ENCODE measurements at places on chromosomes 5 and 9.

DNA sequence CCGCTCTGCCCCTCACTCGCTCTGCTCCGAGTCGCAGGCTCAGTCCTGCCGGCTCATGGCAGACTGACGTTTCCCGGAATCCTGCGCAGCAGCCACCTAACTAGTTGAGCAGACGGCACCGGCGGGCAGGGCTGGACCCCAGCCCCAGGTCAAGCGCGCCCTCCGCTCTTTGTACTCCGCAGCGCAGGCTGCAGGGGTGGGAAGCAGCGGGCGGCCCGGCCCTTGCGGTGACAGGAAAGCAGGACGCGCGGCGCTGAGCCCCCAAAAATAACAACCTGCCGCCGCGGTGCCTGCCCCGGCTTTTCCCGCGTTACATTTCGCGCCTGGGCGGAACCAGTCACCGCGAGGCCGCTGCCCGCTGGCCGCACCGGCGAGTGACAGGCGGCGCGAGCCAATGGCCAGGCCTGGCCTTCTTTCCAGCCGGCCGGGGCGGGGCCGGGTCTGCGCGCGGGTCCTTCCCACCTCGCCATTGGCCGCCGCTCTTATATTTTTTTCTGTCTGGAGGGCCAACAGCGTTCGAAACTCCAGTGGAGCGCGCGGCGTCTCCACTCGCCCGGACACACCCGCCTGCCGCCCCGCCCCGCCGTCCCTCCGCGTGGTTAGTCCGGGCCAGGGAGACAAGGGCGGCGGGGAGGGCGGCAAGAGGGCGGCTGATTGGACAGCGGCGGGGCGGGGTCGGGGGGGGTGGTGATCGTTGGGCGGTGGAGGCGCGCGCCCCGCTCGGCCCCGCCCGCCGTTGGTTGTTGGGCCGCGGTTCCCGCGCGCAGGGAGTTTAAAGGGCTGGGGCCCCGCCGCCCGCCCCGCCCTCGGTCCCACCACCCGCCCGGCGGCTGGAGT, at the start of gene ZNF367:
Gene ZNF367, minus strand, starts transcription at position 288 of the 837 bp plus-strand sequence. CDS start 338 bp downstream, outside the sequence.
- DNase-seq, result peak; percentile 83

- no peak for DNase-seq
These were observed 138.0 kb downstream of the ADAMTSL1 start for GRCh38 chr9:18611971-18612370.

DNA sequence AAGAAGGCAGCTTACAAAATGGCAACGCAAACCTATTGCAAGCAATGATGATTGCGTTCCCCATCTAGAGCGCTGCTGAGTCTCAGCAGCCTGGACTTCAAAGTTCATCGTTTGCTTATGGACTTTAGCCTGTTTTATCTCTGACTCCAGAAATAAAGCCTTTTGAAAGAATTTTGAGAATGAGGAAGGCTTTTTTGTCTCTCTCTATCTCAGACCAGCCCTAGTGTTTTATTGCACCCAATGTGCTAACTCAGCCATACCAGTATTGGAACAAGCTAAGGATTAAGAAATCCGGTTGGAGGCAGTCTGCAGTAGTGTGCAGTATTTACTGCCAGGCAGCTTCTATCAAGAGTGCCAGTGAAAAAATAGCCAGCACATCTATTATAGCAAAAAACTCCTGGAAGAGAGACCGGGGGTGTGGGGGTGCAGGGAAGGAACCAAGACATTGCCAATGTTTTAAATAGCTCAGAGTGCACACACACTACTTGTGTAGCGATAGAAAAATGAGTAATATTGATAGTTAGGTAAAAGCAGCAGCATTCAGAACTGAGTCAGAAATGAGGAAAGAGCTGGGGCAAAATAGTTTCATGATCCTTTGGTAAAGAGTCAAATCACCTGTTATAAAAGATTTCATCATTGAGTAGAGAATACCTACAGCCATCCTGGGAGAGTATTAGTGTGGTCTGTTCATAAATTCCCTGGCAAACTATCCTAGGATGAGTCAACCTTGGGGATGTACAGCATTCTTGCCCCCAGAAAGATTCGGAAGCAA, 219.0 kb downstream of the ZNF608 start:
- no peak for DNase-seq

DNA sequence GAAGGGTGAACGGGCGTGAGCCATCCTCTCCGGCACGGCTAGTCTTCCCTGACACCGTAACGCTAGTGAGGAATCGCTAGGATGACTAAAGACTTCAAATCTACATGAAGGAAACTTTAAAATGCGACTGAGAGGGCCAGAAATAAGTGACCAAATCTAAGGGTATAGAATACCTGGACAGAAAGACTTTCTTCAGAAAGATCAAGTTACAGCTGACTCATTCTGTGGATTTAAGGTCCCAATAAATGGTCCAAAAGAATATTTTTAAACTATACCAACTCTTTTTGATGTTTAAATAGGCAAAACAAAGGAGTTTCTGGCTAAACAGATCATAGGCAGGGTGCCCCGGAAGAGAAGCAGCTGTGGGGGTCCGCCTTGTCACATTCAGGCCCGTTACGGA, 38.9 kb upstream of the CEP72 start:
- no peak for DNase-seq

DNA sequence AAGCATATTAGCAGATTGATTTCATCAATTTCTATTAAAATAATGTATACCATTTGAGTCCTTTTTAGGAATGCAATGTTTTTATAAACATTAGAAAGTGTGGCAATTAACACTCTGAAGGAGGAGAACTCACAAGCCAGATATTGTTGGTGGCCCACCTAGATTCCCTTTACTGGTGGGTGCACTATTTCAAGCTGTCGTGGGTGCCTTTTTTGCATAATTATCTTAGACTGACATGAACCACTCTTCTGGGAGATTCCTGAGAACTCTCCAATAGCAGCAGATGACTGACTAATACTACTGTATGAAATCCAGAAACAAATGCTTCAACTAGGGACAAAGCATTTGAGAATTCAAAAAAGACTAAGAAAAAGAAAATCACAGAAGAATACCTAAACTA, 526.0 kb downstream of the CDH18 start:
- DNase-seq, result no peak

Data from effector CD8-positive, alpha-beta T cell (primary cell).